NCI-H1417 (cell line): ENCODE measurements at places on chromosomes 1 and 21.
A peak's percentile ranks its signal among the peaks of the same experiment; 100 is the strongest.

- no peak for DNase-seq
Measured at GRCh38 chr1:46687093-46687659, 15.5 kb downstream of the TEX38 start.

DNA sequence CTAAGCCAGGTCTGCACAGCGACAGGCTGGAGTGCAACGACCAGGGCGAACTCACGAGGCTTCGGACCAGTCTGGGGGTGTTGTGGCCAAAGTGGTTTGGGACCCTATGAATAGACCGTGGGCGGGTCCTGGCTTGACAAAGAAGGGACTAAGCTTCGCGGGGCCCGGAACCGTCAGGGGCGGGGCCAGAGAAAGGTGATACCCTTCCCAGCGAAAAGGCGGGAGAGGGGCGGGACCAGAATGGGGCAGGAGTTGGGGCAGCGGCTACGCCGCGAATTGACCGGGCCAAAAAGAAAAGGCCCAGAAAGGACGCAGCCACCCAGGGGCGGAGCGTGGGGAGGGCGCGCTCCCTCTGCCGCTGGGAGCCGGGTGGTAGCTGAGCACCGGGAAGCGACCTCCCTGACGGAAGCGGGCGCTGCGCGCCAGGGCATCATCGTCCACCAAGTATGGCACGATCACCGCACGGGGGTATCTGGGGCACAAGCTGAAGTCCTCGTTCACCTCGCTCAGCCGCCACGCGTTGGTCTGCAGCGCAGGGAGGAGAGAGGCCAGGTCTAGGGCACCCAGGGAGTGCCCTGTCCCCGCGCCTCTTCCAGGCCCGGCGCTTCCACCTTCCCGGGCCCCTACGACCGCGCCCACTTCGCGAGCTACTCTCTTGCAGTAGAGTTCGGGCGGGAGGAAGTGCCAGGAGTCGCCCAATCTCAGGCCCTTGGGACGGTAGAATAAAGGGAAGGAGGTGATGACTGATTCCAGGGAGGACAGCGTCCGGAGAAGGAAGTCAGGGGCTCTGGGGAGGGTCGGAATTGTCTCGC lies 6.7 kb upstream of the FAM167B start:
- DNase-seq = peak; percentile 86

DNA sequence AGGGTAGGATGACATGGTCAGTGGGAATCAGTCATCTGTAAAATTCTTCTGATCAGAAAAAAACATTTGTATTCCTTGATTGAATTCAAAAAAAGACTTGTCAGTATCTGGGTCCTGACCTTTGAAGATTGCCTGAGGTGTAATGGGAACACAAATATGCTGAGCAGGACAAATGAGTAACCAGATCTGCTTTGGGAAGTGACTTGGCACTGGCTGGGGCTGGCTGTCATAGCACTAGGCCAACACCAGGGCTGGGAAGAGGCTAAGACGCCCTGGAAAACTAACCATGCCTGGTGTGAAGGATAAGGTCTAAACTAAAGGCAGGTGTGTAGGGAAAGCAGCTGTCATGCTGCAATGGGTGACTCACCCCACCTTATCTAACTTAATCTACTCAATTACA lies 452.9 kb upstream of the BEND5 start:
- DNase-seq = no peak

DNA sequence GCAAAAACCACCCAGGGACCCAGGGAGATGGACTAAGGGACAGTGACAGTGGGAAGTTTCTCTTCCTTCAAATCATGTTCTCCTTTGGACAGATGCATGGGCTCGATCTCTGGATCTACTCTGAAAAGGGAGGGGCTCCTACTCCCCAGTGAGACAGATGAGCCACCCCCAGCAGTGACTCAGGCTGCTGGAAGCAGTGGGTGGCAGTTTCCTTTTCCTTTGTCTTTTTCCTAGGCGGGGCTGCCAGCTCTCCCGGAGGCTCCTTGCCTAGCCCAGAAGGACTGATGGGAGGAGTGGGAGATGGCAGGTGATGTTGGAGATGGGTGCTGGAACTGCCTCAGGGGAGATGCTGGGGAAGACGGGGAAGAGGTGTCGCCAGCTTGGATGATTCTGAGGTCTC lies 41.0 kb upstream of the IGSF21 start:
- DNase-seq = no peak

DNA sequence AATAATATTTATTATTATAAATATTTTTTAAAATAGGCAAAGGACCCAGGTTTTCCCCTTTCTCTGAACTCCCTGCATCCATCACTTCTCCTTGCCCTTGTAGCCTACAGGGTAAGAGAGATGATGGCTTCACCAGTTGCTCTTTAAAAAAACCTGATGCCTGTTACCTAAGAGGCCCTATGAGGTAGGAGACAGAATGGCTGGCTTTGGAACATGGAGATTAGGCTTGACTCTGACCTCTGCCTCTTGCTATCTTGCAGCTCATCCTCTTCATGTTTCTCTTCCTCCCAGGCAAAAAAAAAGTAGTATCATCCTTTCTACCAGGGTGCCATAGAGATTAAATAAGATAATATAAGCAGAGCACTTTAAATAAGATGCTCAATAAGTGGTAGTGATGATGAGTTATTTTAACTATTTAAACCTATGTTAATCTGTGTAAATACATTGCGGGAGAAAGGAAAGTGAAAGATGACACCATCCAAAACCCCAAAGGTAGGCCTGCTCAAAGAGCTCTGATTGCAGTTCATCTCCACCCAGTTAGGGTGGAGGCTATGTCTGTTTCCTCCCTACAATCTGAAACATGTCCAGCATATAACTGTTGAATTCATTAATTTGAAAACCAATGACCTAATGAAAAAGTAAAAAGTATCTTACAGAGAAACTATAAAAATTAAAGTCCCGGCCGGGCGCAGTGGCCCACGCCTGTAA lies 51.8 kb downstream of the RGS2 start:
- DNase-seq = no peak

GRCh38 chr1:46363121-46363520 lies 22.5 kb downstream of the NSUN4 start:
- DNase-seq = no peak

DNA sequence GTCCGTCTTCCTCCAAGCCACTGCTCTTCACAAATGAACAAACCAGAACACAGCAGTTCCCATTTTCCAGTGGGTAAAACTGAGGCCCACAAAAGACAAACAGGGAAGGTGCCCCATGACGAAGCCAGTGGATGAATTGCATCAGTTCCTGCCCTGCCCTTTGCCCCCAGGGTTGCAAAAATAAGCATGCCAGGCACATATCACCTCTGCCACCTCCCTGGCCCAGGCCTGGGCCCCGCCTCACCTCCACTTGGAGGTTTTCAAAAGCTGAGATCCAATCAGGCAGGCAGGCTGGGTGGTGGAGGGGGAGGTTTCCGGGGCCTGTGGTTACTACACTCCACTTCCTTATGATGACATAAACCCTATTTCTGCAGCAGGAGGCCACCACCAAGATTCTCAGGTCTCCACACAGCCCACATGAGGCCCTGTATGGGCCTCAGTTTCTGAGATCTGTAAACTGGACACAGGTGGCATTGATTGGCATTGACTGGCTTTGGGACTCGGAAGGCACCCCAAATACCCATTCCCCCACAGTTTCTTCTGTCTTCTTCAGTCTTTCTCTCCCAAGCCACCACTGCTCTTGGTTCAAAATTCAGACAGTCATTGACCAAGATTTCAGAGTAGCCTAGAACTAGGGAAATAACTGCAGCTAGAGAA lies 4.1 kb downstream of the KIF21B start:
- DNase-seq = no peak

DNA sequence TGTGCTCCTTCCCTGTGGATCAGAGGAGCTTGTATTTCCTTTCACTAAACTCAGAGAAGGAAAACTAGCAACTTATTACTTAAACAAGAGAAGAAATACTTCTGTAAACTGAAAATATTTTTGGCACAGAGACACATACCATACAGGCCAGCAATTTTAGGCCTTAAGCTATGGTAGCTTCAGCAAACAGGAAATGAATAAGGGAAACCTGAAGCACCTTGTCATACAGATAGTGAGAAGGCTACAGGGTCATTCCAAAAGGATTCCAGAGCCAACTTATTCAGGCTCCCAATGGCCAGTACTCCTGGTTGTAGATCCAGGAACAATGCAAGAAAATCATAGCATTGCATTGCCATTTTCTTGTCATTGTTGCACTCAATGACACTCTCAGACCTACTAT lies 9.1 kb upstream of the KYAT3 start:
- no peak for DNase-seq

DNA sequence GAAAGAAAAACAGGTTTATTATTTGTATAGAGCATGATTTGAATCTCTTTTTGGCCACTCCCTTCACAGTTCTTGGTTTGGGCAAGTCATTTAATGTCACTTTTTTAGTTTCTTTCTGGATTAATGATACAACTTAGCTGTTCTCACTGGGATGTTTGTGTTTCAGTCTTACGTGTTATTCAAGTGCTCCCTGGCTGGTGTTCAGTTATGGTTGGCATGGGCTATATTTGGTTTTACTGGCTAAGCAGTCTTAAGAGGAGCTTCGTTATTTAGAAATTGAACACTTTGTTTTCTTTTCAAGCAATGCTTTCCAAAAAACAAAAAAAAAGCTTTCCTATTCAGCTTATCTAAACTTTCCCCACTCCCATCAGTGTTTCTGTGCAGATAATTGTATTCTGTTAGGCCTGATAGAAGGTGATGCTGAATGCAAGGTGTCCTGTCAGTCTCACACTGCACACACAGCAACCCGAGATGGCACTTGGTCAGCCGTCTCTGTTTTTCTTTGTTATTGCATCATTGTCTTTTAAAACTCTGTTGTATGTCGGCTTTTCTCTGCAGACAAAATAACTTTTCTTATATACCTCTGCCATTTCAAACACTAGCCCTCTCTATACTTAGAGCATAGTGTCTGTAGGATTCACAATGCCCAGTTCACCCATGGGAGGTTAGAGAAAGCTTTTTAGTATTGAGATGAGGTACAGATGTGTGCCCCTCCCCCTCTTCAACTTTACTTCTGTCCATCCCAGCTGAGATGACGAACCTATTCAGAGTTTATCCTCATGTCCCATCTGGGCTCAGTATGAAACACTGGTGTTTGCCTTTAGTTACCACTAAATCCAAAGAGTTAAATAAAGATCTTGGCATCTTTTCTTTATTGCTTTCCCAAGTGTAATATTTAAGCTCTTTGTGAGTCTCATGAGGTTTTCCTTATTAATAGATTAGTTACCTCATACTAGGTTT lies 80.2 kb downstream of the VPS13D start:
- DNase-seq = no peak

GRCh38 chr1:193190096-193190744 lies 3.8 kb upstream of the B3GALT2 start:
- peak; percentile 31 for DNase-seq

- no peak for DNase-seq
Measured at GRCh38 chr1:175397103-175397502, 204.5 kb upstream of the KIAA0040 start.

DNA sequence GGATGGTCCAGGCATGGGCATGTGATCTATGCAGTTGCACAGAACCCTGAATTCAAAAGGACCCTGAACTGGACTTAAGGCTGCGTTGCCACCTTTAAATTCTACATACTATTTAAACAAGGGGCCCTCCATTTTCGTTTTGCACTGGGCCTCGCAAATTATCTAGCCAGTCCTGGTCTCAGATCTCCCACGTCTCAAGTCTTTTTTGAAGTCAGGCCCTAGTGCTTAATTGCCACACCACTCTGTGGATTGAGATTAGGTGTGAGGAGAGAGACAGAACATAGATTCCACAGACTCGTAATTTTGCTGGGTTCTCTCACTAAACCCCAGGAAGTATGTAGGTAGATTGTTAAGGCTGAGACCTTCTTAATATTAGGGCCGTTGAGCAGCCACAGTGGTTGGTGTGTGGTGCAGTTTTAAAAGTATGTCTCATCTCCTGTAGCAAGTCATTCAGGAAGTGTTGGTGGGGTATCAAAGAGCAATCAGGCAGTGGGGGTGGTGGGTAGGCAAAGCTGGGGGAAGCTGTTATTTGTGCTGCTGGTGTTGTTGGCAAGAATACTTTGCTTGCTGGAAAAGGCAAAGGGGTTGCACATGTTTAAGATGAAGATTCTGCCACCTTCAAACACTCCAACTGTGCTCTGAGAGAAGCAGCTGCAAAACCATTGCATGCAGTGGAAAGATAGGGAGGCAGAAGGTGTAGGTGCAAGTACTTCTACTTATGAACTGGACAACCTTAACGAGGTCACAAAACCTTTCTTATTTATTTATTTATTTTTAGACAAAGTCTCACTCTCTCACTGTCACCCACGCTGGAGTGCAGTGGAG lies 11.2 kb downstream of the CD84 start:
- no peak for DNase-seq

DNA sequence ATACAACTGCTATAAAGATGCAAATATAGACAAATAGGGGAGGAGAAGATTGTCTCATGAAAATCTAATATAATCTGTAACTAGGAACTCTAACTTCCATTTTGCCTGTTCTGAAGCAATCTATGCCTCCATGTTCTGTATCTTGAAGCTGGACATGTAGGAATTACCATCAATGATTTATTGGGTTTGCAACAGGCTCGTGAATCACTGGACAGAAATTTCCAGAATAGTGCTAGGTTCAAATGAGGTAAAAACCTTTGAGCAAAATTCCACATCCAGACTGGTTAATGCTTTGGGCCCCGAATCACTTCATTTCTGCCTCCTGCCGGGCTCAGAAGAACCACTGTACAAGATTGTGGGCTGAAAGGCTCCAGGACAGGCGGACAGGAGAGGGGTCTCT lies 110.7 kb upstream of the CTTNBP2NL start:
- DNase-seq = no peak

DNA sequence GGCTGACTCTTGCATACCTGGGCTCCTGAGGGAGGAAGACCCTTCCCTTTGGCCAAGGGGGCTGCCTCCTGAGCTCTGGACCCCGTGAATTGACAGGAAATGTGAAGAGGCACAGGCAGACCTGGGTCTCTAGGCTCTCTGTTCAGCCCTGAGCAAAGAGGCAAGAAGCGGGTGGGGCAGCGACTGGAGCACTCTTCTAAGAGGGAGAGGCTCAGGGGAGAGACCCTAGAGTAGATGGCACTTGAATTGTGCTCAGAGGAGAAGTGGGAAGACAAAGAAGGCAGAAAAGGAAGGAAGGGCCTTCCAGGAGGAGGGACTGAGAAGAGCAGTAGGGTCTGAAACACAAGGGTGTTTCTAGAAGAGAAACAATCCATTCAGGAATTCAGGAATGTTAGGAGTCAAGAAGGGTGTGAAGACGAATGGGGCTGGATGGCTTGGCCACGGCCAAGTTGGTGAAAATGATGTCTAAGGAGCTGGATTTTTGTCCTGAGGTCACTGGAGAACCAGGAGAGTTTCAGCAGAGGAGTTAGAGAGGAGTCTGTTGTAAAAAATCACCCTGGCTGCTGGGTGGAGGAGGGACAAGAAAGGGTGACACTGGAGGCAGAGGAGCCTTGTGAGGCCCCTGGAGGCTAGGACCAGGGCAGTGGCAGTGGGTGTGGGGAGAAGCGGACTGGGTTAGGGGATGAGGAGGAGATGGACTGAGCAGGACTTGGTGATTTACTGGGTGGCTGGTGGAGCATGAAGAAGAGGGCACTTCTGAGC lies 5.3 kb downstream of the TIE1 start:
- DNase-seq = peak; percentile 34

GRCh38 chr1:203325418-203326091 lies 20.2 kb downstream of the BTG2 start:
- peak; percentile 77 for DNase-seq

- no peak for DNase-seq
Measured at GRCh38 chr1:222095606-222096475, 354.0 kb upstream of the DUSP10 start.
